ENCODE measurements at places on chromosomes 2 and 18. TPM values are rescaled to one million over a fixed set of nuclear protein-coding genes. Genes with fewer than 3 reads are reported as not detected.
A peak's percentile ranks its signal among the peaks of the same experiment; 100 is the strongest.

CFAP65 gene
- polyA plus RNA-seq, result 1.7 TPM

METTL8 gene
- 5.1 TPM for polyA plus RNA-seq

EMILIN2 gene
- 1.4 TPM for polyA plus RNA-seq

MC4R gene
- 0.62 TPM for polyA plus RNA-seq

KRTCAP3 gene
- polyA plus RNA-seq, result 3.6 TPM

EVA1A gene
- 93.0 TPM for polyA plus RNA-seq

SMCHD1 gene
- 8.9 TPM for polyA plus RNA-seq

TFPI gene
- polyA plus RNA-seq, result 2.1 TPM

ITGB6 gene
- polyA plus RNA-seq, result 0.13 TPM

CHRND gene
- polyA plus RNA-seq, result not detected

LRP2 gene
- polyA plus RNA-seq, result not detected

CELF4 gene
- polyA plus RNA-seq, result 0.26 TPM

DNA sequence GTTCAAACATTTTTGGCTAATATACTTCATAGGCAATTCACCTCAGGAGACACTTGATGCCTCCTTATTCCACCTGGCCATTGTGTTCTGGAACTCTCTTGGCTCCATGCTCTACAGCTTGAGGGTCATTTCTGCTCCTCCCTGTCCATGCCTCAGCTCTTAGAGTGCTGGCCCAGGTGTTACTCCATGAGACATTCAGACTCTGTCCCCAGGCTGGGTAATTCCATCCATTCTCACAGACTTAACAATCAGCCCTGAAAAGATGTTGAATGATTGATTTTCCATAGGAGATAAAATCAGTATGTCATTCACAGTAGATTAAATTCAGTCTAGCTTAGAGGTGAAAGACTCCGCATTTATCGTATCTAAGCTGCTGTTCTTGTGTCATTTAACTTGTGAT, 168.6 kb upstream of the CWC22 start:
- DNase-seq, result no peak

DNA sequence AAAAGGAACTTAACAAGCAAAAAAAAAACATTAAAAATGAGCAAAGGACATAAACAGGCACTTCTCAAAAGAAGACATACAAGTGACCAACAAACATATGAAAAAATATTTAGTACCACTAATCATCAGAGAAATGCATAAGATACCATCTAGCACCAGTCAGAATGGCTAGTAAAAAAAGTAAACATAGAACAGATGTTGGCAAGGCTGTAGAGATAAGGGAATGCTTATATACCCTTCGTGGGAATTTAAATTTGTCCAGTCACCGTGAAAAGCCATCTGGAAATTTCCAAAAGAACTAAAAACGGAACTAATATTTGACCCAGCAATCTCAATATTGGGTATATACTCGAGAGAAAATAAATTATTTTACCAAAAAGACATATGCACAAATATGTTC, 1751.3 kb upstream of the LRRTM1 start:
- no peak for DNase-seq

DNA sequence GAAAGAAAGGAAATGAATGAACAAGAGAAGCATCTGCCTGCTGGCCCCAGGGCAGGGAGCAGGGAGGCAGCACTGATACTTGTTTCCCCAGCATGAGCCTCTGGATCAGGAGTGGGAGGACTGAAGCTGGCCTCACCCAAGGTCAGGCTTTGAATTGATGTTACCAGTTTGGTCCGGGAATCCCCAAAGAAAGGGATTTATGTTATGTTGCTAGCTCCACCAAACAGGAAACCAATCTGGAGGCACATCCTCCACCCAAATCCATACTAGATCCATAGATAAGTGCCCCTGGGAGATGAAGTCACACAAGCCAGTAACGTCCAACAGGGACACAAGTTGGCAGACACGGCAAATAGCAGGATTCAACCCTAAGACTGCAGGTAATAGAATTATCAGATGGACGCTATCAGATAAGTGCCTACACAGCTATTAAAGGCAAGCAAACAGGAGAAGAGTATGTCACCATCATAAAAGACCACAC, 85.9 kb downstream of the MTCL1 start:
- peak; percentile 60 for DNase-seq

DNA sequence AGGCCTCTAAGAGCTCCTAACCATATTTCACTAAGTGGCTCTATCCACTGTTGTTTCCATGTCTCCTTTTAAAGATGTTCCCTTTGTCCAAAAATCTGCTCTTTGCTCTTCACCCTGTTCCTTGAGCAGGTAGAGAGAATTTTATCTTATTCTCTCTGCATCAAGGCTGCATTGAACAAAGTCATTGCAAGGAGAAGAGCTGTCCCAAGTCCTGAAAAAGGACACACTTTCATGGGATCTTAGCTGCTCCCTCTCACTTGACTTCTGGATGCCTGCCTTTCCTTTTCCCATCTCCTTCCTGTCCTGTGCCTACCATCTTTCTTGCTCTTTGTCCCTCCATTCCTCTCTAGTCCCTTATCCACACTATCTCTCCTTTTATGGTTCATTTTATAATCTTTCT, 235.2 kb upstream of the THSD7B start:
- DNase-seq, result no peak

DNA sequence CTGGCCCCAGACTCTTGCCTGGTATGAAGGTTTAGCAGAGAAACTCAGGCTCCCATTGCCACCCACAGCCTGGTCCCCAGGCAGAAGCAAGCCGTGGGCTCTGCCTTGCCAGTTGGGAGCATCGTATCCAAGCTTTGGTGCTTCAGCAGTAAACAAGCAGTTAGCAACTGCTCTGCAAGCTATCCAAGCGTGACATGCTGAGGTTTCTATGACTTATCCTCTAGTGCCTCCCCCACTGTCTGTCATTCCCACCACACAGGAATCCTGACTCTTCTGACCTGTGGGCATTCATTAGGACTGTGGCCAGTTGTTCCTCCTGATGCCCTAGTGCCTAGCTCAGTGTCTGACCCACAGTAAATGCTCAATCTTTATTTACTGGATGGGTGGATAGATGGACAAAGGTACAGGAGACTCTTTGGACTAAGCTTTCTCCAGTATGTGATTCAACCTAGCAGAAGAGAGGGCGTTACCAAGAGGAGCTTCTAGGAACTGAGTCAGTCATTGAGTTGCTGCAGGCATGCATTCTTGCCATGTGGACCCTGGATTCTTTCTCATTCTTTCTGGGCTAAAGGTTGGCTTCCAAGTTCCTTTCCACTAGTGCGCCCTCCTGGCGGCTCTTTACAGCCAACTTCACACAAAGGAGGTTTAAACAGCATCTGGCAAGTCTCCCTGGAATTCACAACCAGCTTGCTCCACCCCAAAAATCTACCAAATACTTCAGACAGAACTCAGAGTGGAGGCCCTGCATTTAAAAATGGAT, 40.6 kb upstream of the MRPL19 start:
- no peak for DNase-seq

DNA sequence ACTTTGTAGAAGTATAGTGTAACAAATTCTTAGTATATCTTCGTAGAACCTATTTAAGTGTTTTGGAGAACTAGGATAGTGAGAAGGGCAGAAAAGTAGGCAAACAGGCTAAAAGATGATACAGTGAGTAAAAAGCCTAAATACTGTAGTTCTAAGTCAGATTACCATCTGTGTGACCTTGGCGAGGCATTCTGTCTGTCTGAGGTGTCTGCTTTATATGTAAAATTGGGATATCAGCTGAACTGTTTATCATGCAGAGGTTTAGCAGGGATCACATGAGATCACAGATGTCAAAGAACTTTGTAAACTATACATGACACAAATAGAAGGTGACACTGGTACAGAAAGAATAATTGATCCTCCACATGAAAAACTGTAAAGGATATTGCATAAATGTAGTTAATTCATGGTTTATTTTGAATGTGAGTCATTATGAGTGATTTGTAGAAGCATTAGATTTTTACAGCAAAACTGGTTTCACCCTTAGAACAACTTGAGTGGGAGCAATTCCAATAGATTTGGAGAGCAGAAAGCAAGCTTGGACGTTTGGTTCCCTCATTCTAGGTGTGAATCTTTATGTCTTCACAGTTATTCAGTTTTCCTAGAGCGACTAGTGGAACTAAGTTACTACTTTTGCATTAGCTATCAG, 41.9 kb downstream of the TAF1B start:
- DNase-seq, result no peak

GRCh38 chr2:69518841-69519240, 81.6 kb upstream of the NFU1 start:
- no peak for DNase-seq

- DNase-seq, result no peak
These were observed 17.4 kb upstream of the CTAGE1 start for GRCh38 chr18:22434973-22435608.

DNA sequence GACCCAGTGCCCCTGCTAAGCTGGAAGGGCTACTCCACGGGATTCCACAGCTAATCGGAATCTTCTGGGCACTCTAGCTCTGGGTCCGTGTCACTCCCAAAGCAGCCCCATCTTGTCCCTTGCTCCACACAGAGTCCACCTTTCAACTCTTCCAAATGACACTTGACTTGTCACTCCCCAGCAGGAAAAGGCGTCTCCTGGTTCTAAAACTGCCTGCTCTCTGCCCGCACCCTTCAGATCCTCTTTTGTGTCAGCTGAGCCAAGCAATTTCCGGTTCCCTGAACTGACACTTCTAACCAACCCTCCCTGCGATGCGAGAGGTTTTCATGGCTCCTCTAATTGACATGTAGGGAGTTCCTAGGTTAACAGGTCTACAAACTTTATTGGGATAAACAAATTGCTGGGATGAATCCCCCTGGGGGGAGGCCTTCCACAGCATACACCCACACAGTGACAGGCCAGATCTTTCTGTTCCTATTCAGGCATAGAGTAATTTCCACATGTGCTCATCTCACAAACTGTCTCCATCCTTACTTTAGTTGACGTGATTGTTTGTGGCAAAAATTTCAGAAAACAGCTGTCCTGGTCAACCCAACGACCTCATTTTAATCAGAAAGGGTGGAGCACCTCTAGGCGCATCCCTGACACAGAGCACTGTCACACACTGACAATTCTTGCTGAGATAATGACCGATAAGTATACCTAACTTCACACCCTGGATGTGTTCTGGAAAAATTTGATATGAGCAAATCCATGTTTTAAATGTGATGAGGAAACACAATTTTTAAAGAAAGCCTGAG, 104.9 kb downstream of the RBMS1 start:
- DNase-seq, result no peak

GRCh38 chr2:5988120-5988519, 295.9 kb downstream of the SOX11 start:
- DNase-seq, result no peak

DNA sequence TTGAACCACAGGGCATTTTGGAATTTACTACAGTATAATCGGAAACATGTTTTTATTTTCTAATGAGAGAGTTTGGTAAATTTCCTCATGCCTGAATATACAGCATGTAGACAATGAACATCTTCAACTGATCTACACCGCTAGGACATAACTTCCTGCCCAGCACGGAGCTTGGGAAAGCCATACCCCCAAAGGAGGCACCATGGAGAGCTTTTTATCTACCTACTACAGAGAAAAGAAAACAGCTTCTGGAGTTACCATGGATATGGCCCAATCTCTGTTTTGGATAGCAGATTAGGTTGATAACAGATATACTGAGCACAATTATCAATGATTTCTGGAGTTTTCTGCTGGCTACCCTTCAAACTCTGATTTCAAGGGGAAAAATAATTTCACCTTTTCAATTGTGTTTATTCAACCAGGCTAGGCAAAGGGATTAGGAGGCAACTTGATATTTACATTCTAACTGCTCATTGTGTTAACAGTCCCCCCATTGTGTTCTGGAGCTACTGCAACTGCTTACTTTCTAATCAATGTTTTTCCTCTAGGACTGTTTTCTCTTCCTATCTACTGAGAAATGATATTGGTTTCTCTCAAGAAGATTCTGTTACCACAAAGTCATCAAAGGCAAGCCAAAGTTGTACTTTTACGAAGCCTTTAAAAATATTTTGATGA, 123.0 kb upstream of the ARHGAP28 start:
- no peak for DNase-seq

DNA sequence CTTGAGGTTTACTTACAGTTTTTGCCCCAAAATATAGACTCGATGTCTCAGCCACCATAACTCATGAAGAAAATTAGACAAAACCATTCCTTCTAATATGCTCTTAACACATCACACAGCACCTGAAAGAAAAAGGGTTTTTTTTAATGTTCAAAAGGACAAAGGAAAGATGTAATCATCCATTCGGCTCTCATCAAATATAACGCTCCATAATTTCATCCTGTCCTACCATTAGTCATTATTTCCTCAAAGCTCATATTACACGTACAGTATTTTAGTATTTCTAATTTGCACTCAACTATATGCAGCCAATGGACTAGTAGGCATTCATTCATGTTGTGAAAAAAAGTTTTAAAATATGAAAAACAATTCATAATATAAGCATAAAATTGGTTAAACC, 24.8 kb downstream of the ESCO1 start:
- no peak for DNase-seq

GRCh38 chr2:11342551-11343367, 1.7 kb downstream of the ROCK2 start:
- peak; percentile 36 for DNase-seq

GRCh38 chr2:106184857-106185256, 9.2 kb downstream of the UXS1 start:
- DNase-seq, result no peak

DNA sequence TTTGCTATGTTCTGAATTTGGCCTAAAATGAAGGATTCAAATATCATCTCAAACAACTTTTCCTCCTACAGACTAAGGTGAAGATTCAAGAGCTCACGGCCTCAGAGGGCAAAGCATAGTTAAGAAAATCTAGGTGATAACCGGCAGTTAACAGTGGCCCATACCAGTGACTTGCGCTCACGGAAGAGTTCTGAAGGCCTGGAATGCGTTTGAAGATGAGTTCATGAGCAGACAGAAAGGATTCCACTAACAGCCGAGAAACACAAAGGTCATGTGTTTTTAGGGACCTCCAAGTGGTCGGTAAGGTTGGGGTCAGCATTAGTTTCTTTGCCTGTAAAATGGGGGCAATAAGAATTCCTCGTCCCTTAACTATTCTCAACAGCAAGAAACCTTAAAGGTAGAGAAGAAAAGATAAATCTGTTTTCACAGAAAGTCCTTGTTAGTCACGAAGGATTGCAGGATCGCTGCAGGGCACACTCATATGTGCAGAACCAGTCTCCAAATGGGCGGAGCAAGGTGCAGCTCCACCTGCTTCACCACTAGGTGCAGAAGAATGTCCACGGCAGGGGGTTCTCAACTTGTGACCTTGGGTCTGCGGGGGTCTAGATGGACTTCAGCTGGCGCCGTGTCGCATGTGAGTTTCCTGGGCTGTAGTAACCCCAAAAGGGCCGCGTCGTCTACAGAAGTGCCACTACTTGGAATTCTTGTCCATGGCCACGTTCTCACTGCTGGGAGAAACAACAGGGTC, 708 bp upstream of the RPIA start:
- peak; percentile 32 for DNase-seq

- DNase-seq, result no peak
These were observed 144.2 kb upstream of the DLGAP1 start for GRCh38 chr18:4599312-4599711.

All from SK-N-SH (cell line).